ENCODE measurements at places on chromosomes 12 and 14.

DNA sequence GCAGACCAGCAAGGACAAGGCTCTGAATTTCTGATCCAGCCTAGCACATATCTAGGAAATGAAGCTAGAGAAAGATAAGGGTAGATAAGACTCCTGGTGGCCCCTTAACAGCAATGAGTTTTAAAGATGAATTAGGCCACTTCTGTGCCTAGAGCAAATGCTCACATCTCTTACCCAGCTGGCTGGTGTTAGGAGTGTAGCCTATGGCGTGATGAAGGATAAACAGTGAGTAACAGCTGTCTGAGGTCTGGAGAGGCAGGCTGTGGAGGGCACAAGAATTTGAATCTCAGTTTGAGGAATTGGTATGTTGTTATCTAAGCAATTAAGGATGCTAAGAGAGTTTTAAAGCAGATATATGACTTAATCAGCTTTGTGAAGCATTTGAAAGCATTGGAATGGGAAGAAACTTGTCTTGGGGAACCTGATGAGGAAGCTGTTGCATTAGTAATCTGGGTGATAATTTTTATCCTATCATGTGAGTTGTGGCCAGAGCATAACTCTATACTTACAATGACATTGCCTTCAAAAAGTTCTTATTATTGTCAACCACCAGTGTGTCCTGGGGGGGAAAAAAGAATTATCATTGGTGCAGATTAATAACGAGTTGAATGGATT is 161.8 kb downstream of the SRGAP1 start:
- no peaks in the 10 kb centered on the region for H3K27me3 ChIP-seq
- H3K36me3 ChIP-seq: no peaks in the 10 kb centered on the region
- H3K4me3 ChIP-seq: no peak overlapping the region
- H3K4me1 ChIP-seq: no peaks in the 10 kb centered on the region

- H3K4me1 ChIP-seq: peaks cover 94% of the 10 kb centered on the region
- peaks cover 30% of the 10 kb centered on the region for H3K36me3 ChIP-seq
- no peak for DNase-seq
- H3K27me3 ChIP-seq: no peaks in the 10 kb centered on the region
- H3K4me3 ChIP-seq: peak overlapping the region; percentile 43
These were observed 6.7 kb downstream of the TESPA1 start for GRCh38 chr12:54977857-54978256.

GRCh38 chr12:4817880-4818279 is 91.8 kb upstream of the KCNA1 start:
- H3K4me1 ChIP-seq: peaks cover 13% of the 10 kb centered on the region
- peaks cover 19% of the 10 kb centered on the region for H3K27me3 ChIP-seq
- no peak overlapping the region for H3K4me3 ChIP-seq
- no peak overlapping the region for H3K27ac ChIP-seq

DNA sequence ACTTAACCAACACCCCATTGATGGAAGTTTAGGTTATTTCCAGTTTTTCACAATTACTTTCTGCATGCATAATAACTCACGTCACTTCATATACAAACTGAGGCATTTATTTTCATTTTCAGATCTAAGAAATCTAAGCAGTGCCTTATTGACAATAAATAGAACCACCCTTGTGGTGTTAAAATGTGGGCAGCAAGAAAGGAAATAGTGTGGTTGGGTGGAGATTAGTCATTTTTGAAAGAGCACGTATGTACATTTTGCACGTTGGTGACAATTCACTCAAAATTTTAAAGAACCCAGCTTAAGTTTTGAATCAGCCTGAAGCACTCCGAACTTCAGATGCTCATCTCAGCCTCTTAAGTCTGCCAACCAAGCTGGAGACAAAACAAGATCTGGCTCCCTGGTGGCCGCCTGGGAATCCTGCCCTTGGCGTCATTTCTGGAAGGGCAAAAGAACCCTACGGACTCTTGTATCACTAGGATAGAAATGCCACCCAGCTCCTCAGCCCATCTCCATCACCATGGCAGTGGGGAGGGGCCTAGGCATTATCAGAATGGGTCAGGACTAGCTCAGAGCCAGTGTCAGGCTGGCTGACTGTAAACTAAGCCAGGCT is 89.5 kb upstream of the BCL2L14 start:
- no peaks in the 10 kb centered on the region for H3K27me3 ChIP-seq
- peaks cover 1% of the 10 kb centered on the region for H3K36me3 ChIP-seq
- peak overlapping the region; percentile 51 for H3K4me3 ChIP-seq
- peak overlapping the region; percentile 89 for H3K27ac ChIP-seq
- peaks cover 37% of the 10 kb centered on the region for H3K4me1 ChIP-seq

DNA sequence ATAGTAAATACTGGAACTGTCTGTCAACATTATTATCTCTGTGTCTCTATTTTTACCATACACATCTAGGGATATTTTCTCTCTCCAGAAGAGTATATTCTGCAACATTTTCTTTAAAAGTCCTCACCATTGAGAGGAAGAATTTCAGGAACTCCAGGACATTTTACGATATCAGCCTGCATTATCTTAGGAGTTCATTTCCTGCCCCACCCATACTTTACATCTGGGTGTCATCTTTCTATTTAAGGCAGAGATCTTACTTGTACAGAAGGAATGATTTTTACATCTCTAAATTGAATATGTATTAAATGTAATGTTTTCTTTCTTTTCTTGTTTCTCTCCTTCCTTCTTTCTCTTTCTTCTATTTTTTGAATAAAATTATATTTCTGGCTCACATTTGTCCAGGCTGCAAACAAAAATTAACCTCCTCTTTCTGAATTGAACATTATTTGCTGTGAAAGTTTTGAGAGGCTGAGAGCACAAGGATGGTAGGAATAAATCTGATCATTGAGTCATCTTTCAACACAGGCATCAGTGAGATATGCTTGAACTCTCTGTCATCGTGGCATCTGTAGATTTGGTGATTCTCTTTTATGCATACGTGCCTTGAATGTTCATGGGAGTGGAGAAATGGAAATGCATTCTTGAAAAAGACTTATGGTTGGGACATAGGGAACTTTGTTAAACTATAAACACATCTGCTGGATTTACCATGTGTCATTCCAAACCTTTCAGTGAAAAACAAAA is 753.6 kb downstream of the SLC16A7 start:
- H3K36me3 ChIP-seq: no peaks in the 10 kb centered on the region
- no peak overlapping the region for H3K4me3 ChIP-seq
- no peaks in the 10 kb centered on the region for H3K27me3 ChIP-seq

DNA sequence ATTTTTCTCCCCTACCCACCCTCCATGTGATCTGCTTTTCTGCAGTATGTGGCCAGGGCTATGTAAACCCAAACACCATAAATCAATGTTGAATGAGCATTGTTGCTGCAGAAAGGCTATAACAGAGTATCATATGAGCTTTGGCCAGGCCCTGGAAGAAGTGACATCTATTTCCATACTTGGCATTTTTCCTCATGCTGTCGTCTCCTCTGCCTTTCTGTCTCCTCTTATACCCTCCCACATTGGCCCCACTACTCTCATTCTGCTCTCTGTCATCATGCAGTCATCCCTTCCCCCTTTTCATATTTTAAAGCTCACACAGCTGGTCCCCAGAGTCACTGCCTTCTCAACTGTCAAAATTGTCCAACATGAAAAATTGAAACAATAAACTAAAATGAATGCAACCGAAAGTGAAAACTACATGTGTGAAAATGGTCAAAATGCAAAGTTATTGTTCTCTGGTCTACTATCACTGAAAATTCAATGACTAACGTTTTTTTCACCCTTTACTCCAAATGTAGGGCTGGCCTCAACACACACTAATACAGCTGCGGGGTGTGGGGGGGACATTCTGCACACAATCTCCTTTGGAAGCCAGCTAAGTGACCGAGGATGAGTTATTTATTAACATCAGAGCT is 290.7 kb upstream of the TMPO start:
- H3K27ac ChIP-seq: no peak overlapping the region
- H3K4me3 ChIP-seq: no peak overlapping the region
- DNase-seq: no peak
- H3K4me1 ChIP-seq: no peaks in the 10 kb centered on the region
- H3K36me3 ChIP-seq: peaks cover 2% of the 10 kb centered on the region

GRCh38 chr12:113781415-113782198 is 184.5 kb downstream of the RBM19 start:
- peaks cover 10% of the 10 kb centered on the region for H3K36me3 ChIP-seq
- no peak for DNase-seq
- H3K27ac ChIP-seq: no peak overlapping the region
- H3K4me3 ChIP-seq: no peak overlapping the region

- peaks cover 8% of the 10 kb centered on the region for H3K27me3 ChIP-seq
- H3K4me3 ChIP-seq: no peak overlapping the region
- DNase-seq: no peak
- H3K4me1 ChIP-seq: no peaks in the 10 kb centered on the region
These were observed 155.9 kb upstream of the RBM19 start for GRCh38 chr12:114122016-114122415.

- no peaks in the 10 kb centered on the region for H3K4me1 ChIP-seq
- H3K27ac ChIP-seq: no peak overlapping the region
- no peak for DNase-seq
- H3K36me3 ChIP-seq: no peaks in the 10 kb centered on the region
- H3K4me3 ChIP-seq: no peak overlapping the region
- H3K27me3 ChIP-seq: peaks cover 9% of the 10 kb centered on the region
These were observed 139.1 kb downstream of the TMTC1 start for GRCh38 chr12:29644536-29645162.

DNA sequence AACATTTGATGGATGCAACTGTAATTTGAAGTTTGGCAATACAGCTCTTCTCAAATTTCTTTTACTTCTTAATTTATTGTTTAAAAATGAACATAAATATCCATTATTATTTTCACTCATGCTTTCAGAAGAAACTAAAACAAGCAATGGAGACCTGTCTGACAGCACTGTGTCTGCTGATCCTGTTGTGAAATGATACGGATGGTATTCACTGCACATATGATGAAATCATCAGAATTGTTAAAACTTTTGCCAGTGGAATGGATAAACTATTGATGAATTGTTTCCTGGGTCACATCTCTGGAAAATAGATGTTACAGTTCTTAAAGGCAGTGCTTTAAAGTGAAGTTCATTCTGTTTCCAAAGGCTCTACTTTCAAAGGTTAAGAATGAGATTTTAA is 59.2 kb downstream of the WASHC4 start:
- H3K27ac ChIP-seq: peak overlapping the region; percentile 25
- no peaks in the 10 kb centered on the region for H3K4me1 ChIP-seq
- no peak overlapping the region for H3K4me3 ChIP-seq
- peaks cover 41% of the 10 kb centered on the region for H3K36me3 ChIP-seq

DNA sequence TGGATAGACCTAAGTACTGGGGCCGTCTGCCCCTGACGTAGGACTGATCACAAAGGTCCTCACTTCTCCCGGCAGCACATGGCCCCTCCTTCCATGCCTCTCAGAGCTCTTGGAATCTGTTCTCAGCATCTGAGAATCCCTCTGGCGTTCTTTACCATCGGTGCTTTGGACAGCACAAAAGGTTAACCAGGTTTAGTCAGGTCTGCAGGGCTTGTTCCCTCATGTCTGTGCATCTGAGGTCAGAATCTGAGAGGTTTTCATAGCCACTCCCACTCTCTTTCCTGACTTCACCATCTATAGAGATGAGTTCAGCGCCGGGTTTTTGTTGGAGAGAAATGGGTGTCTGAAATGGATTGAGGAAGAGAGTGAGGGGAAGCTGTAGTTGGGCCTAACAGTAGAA is 130.0 kb upstream of the ARHGAP5 start:
- no peak overlapping the region for H3K27ac ChIP-seq
- H3K36me3 ChIP-seq: peaks cover 1% of the 10 kb centered on the region
- H3K4me3 ChIP-seq: no peak overlapping the region
- no peak for DNase-seq
- peaks cover 7% of the 10 kb centered on the region for H3K4me1 ChIP-seq
- H3K27me3 ChIP-seq: peaks cover 9% of the 10 kb centered on the region

- peaks cover 2% of the 10 kb centered on the region for H3K36me3 ChIP-seq
- H3K27me3 ChIP-seq: peaks cover 66% of the 10 kb centered on the region
- DNase-seq: no peak
- peak overlapping the region; percentile 70 for H3K4me3 ChIP-seq
- H3K27ac ChIP-seq: no peak overlapping the region
- no peaks in the 10 kb centered on the region for H3K4me1 ChIP-seq
These were observed 1.4 kb downstream of the COCH start for GRCh38 chr14:30875788-30876053.

DNA sequence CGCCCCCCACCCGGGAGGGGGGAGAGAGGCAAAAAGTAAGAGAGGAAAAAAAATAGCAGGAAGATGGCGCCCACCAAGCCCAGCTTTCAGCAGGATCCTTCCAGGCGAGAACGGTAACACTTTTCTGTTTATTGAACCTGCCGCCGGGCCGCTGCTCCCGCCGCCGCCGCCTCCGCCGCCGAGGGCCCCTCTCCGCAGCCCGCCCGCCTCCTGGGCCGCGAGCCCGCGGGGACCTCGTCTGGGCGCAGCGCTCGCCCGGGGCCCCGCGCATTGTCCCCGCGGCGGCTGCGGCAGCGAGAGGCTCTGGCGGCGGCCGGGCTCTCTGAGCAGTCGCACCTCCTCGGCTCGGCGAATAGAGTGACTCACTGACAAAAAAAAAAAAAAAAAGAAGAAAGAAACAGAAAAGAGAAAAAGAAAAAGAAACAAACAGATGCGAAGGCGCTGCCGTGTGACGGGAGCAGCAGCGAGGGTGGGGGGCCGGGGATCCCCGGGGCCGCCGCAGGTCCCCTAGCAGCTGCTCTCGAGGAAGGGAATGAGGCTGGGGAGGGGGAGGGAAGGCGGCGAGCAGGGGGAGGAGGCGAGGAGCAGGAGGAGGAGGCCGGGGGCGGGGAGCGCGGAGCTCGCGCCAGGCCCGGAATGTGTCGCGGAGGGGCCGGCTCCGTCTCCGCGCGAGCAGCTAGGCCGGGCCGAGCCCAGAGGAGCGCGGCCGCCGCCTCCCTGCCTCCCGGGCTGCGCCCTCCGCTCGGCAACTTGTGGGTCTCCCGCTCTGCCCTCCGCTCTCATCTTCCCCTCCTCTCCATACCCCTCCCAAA is 781 bp downstream of the NPAS3 start:
- peaks cover 5% of the 10 kb centered on the region for H3K4me1 ChIP-seq
- peak overlapping the region; percentile 75 for H3K4me3 ChIP-seq
- H3K27me3 ChIP-seq: peaks cover 64% of the 10 kb centered on the region
- no peak overlapping the region for H3K27ac ChIP-seq

GRCh38 chr12:132500142-132500855 is 10.3 kb downstream of the FBRSL1 start:
- peak overlapping the region; percentile 23 for H3K4me3 ChIP-seq
- no peak for DNase-seq
- peak overlapping the region; percentile 74 for H3K27ac ChIP-seq
- no peaks in the 10 kb centered on the region for H3K27me3 ChIP-seq
- peaks cover 58% of the 10 kb centered on the region for H3K4me1 ChIP-seq

DNA sequence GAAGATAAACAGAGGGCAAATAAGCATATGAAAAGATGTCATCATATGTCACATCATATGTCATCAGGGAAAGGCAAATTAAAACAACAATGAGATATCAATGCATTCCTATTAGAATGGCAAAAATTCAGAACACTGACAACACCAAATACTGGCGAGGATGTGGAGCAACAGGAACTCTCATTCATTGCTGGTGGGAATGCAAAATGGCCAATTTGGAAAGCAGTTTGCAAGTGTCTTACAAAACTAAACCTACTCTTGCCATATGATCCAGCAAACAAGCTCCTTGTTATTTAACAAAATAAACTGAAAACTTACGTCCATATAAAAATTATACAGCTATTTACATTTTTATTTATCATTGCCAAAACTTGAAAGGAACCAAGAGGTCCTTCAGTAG is 32.7 kb downstream of the CPM start:
- H3K4me3 ChIP-seq: no peak overlapping the region
- no peaks in the 10 kb centered on the region for H3K4me1 ChIP-seq
- no peak overlapping the region for H3K27ac ChIP-seq
- DNase-seq: no peak

- no peak for DNase-seq
- H3K4me3 ChIP-seq: peak overlapping the region; percentile 31
- H3K36me3 ChIP-seq: no peaks in the 10 kb centered on the region
- no peak overlapping the region for H3K27ac ChIP-seq
These were observed 92.9 kb upstream of the EGLN3 start for GRCh38 chr14:34043627-34044372.

All from central memory CD8-positive, alpha-beta T cell (primary cell).